ENCODE measurements at places on chromosomes 2 and 18. TPM values are rescaled to one million over a fixed set of nuclear protein-coding genes. Genes with fewer than 3 reads are reported as not detected.

PROC gene
- polyA plus RNA-seq = 0.26 TPM

COL4A4 gene
- 2.3 TPM for polyA plus RNA-seq

IL36B gene
- not detected for polyA plus RNA-seq

MARCHF4 gene
- not detected for polyA plus RNA-seq

RAD51AP2 gene
- polyA plus RNA-seq = not detected

ONECUT2 gene
- polyA plus RNA-seq = 0.50 TPM

ALS2 gene
- 9.2 TPM for polyA plus RNA-seq

SLC4A5 gene
- 1.6 TPM for polyA plus RNA-seq

OTOS gene
- polyA plus RNA-seq = not detected

PASK gene
- polyA plus RNA-seq = 1.2 TPM

ITGA4 gene
- polyA plus RNA-seq = 4.5 TPM

DSG2 gene
- 0.10 TPM for polyA plus RNA-seq

GPD2 gene
- polyA plus RNA-seq = 11.5 TPM

CRYGD gene
- not detected for polyA plus RNA-seq

TEX44 gene
- polyA plus RNA-seq = not detected

POTEI gene
- polyA plus RNA-seq = not detected

SLC38A11 gene
- polyA plus RNA-seq = not detected

KCNF1 gene
- polyA plus RNA-seq = not detected

CYS1 gene
- 16.4 TPM for polyA plus RNA-seq

SFT2D3 gene
- polyA plus RNA-seq = 4.2 TPM

SOX11 gene
- not detected for polyA plus RNA-seq

PLA2R1 gene
- 31.3 TPM for polyA plus RNA-seq

CD302 gene
- 85.0 TPM for polyA plus RNA-seq

PRSS56 gene
- polyA plus RNA-seq = not detected

CXCR2 gene
- polyA plus RNA-seq = 1.1 TPM

Measured in aorta (tissue), 5 donors.